ENCODE measurements at places on chromosomes 12 and 14. TPM values are rescaled to one million over a fixed set of nuclear protein-coding genes. Genes with fewer than 3 reads are reported as not detected.

EIF2B2 gene
- 28.7 TPM for total RNA-seq

CCDC184 gene
- not detected for total RNA-seq

AQP2 gene
- total RNA-seq, result not detected

CCDC196 gene
- not detected for total RNA-seq

OAS3 gene
- total RNA-seq, result 13.6 TPM

EML5 gene
- total RNA-seq, result 7.3 TPM

GALNT6 gene
- 1.9 TPM for total RNA-seq

GYS2 gene
- 0.31 TPM for total RNA-seq

RASSF3 gene
- total RNA-seq, result 172 TPM

ASPG gene
- total RNA-seq, result not detected

KERA gene
- total RNA-seq, result not detected

ADSS1 gene
- 5.1 TPM for total RNA-seq

GLIPR1L2 gene
- total RNA-seq, result 0.91 TPM

CCDC60 gene
- not detected for total RNA-seq

PDZRN4 gene
- total RNA-seq, result not detected

PLCZ1 gene
- not detected for total RNA-seq

VRTN gene
- not detected for total RNA-seq

DBX2 gene
- total RNA-seq, result not detected

HOXC6 gene
- not detected for total RNA-seq

SIX6 gene
- total RNA-seq, result not detected

MUCL1 gene
- not detected for total RNA-seq

IFT43 gene
- 15.6 TPM for total RNA-seq

DDN gene
- total RNA-seq, result 0.14 TPM

KRT84 gene
- not detected for total RNA-seq

AMDHD1 gene
- total RNA-seq, result 2.0 TPM

FAM186B gene
- total RNA-seq, result 0.31 TPM

TUNAR gene
- total RNA-seq, result not detected

SLC25A21 gene
- total RNA-seq, result not detected

ACSS3 gene
- total RNA-seq, result not detected

RNASE7 gene
- total RNA-seq, result not detected
